ENCODE measurements at places on chromosomes 7 and 10. TPM values are rescaled to one million over a fixed set of nuclear protein-coding genes. Genes with fewer than 3 reads are reported as not detected.

DNA sequence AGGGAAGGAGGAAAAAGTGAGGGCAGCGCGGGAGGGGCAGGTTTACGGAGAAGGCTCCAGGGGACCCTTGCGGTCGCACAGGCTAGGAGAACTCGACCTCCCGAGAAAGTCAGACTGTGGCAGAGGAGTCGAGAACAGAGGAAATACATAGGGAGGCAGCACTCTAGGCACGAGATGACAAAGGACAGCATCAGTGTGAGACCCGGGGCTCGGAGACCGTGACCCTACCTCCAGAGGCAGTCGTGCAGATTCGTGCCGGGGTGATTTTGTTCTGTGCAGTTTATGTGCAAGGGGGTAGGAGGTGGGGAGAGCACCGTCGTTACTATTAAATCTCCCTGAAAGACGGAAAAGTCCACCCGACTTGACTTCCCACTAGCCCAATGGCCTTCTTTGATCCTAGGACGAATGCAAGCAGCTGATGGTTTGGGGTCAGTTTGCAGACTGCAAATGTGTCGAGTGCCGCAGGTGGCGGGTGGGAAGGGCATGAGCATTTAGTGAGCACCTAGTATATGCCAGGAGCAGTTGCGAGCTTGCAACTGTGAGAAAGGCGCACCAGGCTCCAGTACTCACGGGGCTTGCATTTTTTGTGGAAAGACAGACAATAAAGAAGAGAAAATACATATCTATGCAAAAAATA is 674 bp upstream of the OSBPL3 start:
- no peak for DNase-seq

DNA sequence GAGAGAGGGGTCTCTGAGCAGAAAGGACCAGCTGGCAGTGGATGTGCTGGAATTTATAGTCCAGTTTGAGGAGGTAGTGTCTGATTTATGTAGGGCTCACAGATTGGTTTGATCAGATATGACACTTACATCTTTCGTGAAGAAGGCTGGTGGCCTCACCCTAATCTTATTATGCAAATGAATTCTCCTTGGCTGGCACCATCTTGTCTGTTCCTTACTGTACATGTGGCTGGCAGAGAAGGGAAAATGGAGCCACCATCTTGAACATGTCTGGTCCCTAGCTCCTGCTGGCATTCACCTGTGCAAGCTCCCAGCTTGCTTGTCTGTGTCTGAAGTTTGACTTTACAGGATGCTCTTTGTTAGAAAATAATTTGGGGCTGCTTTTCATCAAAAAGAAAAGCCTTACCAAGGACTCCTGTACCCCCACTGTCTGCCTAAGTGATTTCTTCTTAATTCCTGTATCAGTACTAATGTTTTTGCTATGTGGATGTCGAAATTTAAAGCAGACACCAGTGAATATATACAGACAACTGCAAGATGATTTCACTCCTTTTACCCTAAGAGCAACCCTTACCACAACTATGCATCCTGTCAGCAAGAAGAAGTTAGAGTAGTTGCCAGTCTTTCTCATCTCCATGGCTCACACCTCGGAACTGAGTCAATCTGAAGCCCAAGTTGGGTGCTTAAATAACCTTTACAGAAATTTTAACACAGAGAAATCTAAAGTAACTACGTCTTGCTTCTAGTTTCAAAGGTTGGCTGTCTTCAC is 322.0 kb upstream of the SEMA3D start:
- no peak for DNase-seq

Gene FGL2
- total RNA-seq = 34.4 TPM

GRCh38 chr7:98394377-98394836 is 6.5 kb downstream of the BAIAP2L1 start:
- no peak for DNase-seq

- peak; percentile 59 for DNase-seq
Measured at GRCh38 chr10:126906704-126907422, 1.6 kb downstream of the DOCK1 start.

Gene FGFBP3
- 1.1 TPM for total RNA-seq

DNA sequence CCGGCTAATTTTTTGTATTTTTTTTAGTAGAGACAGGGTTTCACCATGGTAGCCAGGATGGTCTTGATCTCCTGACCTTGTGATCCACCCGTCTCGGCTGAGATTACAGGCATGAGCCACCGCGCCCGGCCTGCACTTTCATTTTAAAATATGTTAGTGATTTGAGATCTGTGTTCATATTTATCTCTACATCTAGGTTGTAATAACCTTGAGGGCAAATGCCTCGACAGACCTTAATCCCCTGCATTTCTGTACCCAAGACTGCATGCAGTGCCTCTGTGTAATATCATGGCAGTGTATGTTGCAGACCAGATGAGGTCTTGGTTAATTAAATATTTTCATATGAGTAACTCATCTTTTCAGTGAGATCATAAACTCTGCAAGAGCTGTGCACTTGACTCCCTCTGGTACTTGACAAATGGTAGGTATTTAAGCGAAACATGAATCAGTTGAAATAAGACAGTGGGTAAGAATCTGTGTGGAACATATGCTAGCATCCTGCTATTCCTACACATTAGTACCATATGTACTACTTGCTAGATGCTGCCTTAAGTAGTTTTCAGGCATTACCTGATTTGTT is 673.9 kb upstream of the ANKRD30A start:
- DNase-seq = no peak

Gene DGKI
- total RNA-seq = 10.1 TPM

GRCh38 chr10:71580415-71580814 is 139.2 kb downstream of the C10orf105 start:
- no peak for DNase-seq

DNA sequence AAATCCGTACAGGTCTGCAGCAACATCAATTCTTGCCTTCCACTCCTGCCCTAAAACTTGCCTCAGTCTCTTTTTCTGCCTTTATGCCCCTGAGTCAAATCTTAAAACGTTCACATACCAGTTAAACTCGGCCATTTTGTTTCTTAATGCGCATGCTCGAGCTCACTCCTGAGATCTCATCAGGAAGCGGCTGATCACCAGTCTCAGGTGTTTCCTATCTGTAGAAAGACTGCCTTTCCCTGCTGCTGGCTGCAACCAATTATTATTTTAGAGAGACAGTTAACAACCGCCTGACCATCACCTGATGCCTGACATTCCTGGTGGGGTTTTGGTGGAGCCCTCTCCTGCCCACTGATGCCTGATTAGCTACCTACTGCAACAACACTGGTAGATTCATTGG is 70.2 kb upstream of the TMEM140 start:
- DNase-seq = no peak

- DNase-seq = no peak
Measured at GRCh38 chr10:50347394-50347802, 96.1 kb upstream of the ASAH2 start.

Gene SERPINE1
- 130 TPM for total RNA-seq

DNA sequence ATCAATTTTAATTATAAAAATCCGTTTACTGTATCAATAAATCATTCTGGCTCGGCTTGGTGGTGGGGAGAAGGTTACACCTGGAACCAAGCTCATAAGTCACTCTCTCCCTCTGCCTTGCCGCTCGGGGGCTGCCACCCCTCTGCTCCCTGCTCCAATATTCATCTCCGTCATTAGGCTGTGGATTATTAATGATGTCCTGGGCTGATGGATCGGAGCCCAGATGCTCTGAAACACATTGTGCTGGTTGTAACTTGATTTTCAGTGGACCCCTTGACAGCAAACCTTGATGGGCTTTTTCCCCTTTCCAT is 314.2 kb downstream of the PLXNA4 start:
- no peak for DNase-seq

Gene POLR2J2
- 7.1 TPM for total RNA-seq

- no peak for DNase-seq
Measured at GRCh38 chr10:43293677-43294057, 26.8 kb upstream of the RASGEF1A start.

DNA sequence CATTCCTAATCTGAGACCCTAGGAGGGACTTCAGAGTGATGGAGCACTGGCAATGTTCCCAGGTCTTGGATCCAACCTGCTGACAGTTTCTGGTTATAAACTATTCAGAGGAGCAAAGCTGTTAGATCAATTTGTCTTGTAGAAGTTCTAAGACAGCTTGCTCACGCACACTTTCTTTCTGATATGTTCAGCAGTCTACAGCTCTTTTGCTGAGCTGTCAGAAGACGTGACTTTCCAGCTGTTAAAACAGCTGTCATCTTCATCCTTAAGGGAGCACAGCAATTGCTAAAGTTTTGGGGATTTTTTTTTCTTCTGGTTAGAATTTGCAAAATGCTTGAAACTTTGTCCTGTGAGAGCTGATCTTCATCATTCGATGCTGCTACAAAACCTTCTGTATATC is 823.1 kb downstream of the SORCS1 start:
- no peak for DNase-seq

Gene KLF14
- 2.9 TPM for total RNA-seq

Gene SGCE
- total RNA-seq = 58.1 TPM

GRCh38 chr10:27815261-27815660 is 69.6 kb upstream of the MKX start:
- no peak for DNase-seq

DNA sequence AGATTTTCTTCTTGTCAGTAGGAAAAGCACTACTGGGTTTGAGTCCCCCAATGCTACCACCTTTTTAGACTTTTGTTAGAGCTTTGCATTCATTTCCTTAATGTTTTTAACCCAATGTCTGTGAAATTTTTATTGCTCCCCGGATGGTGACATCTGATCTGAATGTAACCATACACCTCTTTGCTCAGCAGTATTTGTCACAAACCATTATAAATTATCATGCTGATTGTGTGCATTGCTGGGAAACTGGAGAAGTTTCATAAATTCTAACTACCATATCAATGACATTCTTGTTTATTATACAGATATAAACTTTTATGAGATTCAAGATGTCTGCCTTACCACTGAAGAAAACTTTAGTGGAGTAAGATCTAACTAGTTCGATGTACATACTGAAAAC is 8.5 kb downstream of the NRP1 start:
- DNase-seq = no peak

Gene CYP3A4
- 0.26 TPM for total RNA-seq
